ENCODE measurements at places on chromosomes 11 and 22. TPM values are rescaled to one million over a fixed set of nuclear protein-coding genes. Genes with fewer than 3 reads are reported as not detected.
A peak's percentile ranks its signal among the peaks of the same experiment; 100 is the strongest.

CCDC89 gene
- not detected for total RNA-seq

CHEK1 gene
- 13.9 TPM for total RNA-seq

GRCh38 chr22:22931557-22932270 is 44.1 kb downstream of the IGLL5 start:
- DNase-seq, result no peak

DNA sequence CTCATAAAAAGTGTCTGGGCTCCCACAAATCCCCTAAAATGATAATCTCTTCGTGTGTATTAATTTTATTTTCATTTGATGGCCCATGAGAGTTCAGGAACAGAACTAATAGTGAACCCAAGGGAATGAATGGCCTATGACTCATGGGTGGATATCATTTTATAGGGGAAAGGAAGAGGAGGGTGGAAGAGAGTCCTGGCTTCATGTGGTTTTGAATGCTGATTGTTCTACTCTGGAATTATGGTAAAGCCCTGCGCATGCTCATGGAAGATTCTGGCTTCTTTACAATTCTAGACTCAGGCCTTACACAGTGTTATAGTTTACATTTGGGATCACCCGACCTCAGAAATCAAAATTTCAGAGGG is 35.2 kb downstream of the MAML2 start:
- DNase-seq, result peak; percentile 69

DNA sequence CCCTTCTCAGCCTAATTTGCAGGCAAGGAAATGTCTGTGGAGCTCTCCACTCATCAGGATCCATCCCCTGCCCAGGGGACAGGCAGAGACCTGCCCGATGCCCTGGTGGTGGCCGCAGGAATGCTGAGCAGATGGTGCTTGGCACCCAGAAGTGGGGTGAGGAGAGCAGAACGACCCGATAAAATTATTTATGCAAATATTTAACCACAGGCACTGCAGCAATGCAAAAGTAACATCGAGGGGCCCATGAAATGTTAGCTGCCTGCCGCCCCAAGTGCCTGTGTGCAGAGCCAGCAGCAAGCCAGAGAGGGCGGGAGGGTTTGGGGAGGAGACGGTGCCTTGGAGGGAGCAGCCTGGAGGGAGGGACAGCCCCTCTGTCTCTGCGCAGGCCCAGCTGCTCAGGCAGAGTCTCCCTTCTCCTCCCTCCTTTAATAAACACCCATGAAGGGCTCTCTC is 205.5 kb downstream of the CTTN start:
- DNase-seq, result no peak

DNA sequence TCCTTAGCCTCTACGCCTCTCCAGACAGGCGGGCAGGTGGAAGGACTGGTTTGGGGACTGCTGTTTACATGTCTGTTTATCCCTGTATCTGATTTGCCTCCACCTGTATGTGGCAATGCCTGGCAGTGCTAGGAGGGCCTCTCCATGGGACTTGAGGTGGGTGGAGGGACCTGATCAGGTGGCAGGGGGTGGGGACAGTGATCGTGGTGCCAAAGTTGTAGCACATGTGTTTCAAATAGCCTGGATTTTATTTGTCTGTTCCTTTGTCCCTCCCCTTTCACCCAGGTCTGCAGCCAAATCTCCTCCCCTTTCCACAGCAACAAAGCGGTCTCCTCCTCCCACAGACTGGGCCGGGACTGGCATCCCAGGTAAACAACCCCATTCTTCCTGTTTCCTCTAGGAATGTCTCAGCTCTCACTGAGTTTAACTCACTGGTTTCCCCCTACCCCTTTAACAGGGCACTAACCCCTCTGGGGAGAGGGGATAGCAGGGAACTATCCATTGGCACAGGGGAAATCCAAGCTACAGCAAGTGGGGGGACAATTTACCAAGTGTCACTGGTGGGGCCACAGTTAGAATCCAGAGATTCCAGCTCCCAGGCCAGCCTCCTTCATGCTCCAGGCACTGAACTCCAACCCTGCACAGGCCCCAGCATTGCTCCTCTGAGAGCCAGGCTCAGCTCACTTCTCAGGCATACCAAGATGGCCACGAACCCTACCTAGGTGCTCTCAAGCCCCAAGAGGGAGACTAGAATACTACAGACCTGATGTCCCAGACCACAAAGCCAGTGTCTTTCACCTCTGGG is 22.9 kb upstream of the TLCD5 start:
- DNase-seq, result no peak

GRCh38 chr11:60981515-60981914 is 10.0 kb downstream of the CD6 start:
- DNase-seq, result no peak

GRCh38 chr22:23079814-23080521 is 9.6 kb downstream of the GNAZ start:
- DNase-seq, result no peak

All from Caki2 (cell line).